Stimulated activated CD4-positive, alpha-beta T cell treated with anti-CD3 and anti-CD28 coated beads, Interleukin-12 subunit alpha, Interleukin-12 subunit beta, amount 100 ng/mL, for 4 hours (primary cell): ENCODE measurements at places on chromosomes 5 and 9.
A peak's percentile ranks its signal among the peaks of the same experiment; 100 is the strongest.

- DNase-seq, result no peak
Observed at GRCh38 chr5:157877821-157878220, 18.9 kb upstream of the CLINT1 start.

- DNase-seq, result no peak
Observed at GRCh38 chr5:68303038-68303738, 87.6 kb downstream of the PIK3R1 start.

- DNase-seq, result no peak
Observed at GRCh38 chr9:114459464-114459863, 45.8 kb downstream of the WHRN start.

DNA sequence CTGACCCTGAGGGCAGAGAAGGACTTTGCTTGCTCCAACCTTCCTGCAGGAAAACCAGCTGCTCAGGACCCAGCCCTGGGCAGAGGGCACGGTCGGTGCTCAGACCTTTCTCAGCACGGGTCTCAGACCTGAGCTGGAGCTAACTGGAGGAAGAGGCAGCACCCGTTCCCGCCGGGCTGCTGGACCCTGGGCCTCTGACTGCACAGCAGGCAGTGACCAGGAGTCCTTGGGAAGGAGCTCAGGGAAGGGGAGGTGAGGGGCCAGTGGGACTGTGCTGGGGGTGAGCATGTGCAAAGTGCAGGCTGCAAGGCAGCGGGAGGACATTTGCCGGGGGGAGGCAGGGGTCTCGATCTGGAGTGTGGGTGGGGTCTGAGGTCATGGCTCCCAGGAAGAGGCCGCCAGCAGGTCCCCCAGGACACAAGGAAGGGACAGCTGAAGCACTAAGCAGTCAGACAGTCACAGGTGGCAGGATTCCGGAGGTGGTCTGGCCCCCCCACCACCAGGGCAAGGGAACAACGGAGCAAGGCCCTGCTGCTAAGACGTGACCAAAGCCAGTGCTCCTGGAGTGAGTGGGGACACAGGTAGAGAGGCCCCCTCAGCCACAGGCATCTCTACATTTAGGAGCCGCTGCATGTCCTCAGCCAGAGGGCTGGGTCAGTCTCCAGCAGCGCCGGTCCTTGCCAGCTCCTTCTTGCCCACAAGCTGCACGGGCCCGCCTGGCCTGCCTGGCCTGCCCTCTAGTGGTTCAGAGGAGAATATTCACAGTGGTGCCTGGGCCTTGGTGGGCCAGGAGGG lies 4.8 kb upstream of the DPM2 start:
- peak; percentile 41 for DNase-seq

- DNase-seq, result no peak
Observed at GRCh38 chr5:979100-979817, 29.3 kb upstream of the NKD2 start.

- DNase-seq, result no peak
Observed at GRCh38 chr9:134944351-134944802, 26.7 kb upstream of the FCN1 start.

- no peak for DNase-seq
Observed at GRCh38 chr5:135985951-135986350, 31.2 kb upstream of the LECT2 start.
